ENCODE measurements at places on chromosomes 13 and 19. TPM values are rescaled to one million over a fixed set of nuclear protein-coding genes. Genes with fewer than 3 reads are reported as not detected.

NFIX gene
- 1.2 TPM for total RNA-seq

DAPK3 gene
- 95.6 TPM for total RNA-seq

ZNF177 gene
- total RNA-seq: 5.0 TPM

ERICH4 gene
- not detected for total RNA-seq

FUT1 gene
- total RNA-seq: 20.3 TPM

ZNF728 gene
- not detected for total RNA-seq

SHC2 gene
- total RNA-seq: 4.6 TPM

TMEM272 gene
- 0.35 TPM for total RNA-seq

CDX2 gene
- not detected for total RNA-seq

SPIB gene
- 17.5 TPM for total RNA-seq

C5AR2 gene
- not detected for total RNA-seq

MEIOSIN gene
- 0.28 TPM for total RNA-seq

LGALS14 gene
- not detected for total RNA-seq

FAM83E gene
- total RNA-seq: 4.5 TPM

DENND1C gene
- 2.8 TPM for total RNA-seq

IL12RB1 gene
- not detected for total RNA-seq

PDE4A gene
- total RNA-seq: 5.4 TPM

FGF14 gene
- not detected for total RNA-seq

ONECUT3 gene
- not detected for total RNA-seq

MAN2B1 gene
- 73.8 TPM for total RNA-seq

CATSPERD gene
- total RNA-seq: not detected

CC2D1A gene
- 27.3 TPM for total RNA-seq

ZGLP1 gene
- total RNA-seq: 4.7 TPM

FOXO1 gene
- 66.2 TPM for total RNA-seq

COL4A1 gene
- total RNA-seq: 112 TPM

PRR22 gene
- total RNA-seq: 1.0 TPM

CYP2A7 gene
- not detected for total RNA-seq

ZNF497 gene
- total RNA-seq: 1.0 TPM

TNNT1 gene
- 51.4 TPM for total RNA-seq

RFX1 gene
- 11.8 TPM for total RNA-seq

ZNF552 gene
- 15.7 TPM for total RNA-seq
